Thoracic aorta (tissue), 2 donors: ENCODE measurements at places on chromosomes 2 and 18.

DNA sequence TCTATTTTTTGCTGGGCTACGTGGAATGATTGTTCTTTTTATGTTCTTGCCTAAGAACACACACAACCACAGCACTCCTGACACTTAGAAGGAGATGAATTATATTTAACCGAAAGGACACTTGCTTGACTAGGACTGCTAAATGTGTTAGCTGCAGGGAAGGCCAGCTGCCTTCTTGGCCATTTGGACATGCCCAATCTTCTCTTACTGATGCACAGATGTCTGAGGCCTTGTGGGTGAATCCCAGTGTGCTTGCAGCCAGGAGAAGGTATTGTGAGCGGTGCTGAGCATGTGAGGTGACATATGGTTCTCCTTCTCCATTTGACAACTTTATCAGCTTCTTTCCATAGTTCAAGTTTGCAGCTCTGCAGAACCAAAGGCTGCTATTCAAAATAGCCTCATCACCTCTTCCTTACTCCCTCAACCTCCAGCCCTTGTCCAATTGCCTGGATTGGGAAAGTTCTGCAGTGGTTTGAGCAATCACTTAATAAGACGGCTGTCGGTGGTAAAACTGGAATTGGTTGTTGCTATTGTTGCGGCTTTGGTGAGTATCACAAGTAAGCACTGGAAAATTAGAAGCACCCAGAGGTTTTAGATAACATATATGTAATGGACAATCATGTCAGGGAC is 1113.3 kb downstream of the TSN start:
- H3K4me3 ChIP-seq = no peak overlapping the region
- no peaks in the 10 kb centered on the region for H3K4me1 ChIP-seq
- H3K27me3 ChIP-seq = no peaks in the 10 kb centered on the region
- H3K36me3 ChIP-seq = no peaks in the 10 kb centered on the region
- no peak overlapping the region for H3K27ac ChIP-seq

DNA sequence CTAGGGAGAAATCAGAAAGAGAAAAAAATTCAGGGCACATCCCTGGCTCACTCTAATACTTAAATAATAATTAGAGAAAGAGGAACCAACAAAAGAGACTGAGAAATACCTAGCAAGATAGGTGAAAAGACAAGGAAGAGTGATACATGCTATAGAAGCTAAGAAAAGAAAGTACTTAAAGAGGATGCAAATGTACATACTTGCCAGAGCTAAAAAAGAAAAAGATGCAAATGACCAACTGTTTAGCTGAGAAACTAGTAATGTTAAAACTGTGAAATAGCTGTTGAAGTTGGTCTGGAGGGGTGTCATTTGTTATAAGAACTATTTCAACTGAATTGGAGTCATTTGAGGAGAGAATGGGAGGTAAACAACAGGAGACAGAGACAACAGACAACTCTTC is 412.2 kb downstream of the SPAG16 start:
- H3K4me1 ChIP-seq = no peaks in the 10 kb centered on the region
- DNase-seq = no peak
- H3K36me3 ChIP-seq = no peaks in the 10 kb centered on the region
- no peaks in the 10 kb centered on the region for H3K27me3 ChIP-seq
- no peak overlapping the region for H3K27ac ChIP-seq
- no peak overlapping the region for H3K4me3 ChIP-seq

DNA sequence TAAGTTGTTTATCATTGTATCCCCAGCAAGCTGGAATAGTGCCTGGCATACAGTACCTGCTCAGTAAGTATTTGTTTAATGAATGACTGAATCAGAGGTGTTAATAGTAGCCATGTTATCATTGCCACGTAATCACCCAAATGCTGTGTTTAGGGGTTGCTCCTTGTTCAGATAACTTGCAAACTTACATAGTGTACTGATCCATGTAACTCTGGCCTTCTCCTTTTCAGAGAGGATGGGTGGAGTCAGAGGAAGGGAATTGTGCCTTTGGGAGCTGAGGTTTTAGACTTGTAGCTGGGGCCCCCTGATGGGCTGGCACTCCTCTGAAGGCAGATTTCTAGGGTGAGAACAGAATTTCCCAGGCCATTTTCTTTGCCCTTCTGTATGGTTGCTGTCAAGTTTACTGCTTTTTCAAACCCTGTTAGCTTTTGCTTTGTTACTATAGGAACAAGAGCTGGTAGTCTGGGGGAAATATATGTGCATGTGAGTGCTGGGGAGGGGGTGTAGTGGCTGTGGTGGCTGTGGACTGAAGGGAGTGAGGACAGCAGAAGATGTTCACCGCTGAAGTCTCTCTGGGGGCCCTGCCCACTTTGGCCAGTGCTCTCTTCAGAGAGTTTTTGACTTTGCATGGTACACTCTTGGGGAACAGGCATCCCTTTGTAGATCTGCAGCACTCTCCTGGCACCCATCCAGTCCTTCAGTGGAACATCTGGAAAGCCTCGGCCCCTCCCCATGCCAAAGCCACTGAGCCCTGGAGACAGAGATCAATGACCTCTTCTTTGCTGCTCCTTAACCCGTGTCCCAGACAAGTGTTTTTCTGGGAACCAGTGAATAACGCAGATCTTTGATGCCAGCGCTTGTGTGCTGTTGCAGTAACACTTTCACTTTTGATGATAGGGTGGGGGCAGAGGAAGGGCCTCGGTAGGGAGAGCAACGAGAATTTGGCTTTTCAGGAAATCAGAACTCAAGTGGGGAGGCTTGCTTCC is 209.0 kb downstream of the PRKCE start:
- H3K4me1 ChIP-seq = peaks cover 12% of the 10 kb centered on the region
- H3K27me3 ChIP-seq = no peaks in the 10 kb centered on the region
- no peaks in the 10 kb centered on the region for H3K36me3 ChIP-seq

GRCh38 chr18:23498877-23499276 is 4.4 kb upstream of the RMC1 start:
- H3K36me3 ChIP-seq = no peaks in the 10 kb centered on the region
- peak overlapping the region; percentile 41 for H3K4me3 ChIP-seq
- DNase-seq = no peak
- H3K27me3 ChIP-seq = no peaks in the 10 kb centered on the region
- peak overlapping the region; percentile 10 for H3K27ac ChIP-seq
